Cardiac fibroblast (primary cell): ENCODE measurements at places on chromosomes 12 and 14.

DNA sequence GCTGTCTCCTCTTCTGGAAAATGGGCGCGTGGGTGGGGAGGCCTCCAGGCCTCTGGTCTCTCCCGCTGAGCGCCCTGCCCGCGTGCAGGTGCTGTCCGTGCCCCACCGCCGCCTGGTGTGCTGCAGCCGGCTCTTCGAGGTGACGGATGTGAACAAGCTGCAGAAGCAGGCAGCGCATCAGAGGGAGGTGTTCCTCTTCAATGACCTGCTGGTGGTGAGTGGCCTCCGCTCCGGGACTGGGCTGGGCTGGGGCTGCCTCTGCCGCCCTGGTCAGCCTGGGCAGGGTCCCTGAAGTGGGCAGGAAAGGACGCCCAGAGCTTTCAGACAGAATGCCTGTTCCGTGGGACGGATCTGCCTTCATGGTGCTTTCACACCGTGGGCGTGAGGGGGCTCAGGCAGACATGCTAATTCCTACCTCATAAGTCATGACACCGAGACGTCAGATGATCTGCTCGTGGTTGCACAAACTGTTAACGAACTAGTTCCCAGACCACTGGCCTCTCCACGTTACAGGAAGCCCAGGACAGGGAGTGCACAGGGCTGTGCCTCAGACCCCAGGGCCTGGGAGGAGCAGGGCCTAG is 50.5 kb downstream of the SLC6A12 start:
- no peak for DNase-seq

DNA sequence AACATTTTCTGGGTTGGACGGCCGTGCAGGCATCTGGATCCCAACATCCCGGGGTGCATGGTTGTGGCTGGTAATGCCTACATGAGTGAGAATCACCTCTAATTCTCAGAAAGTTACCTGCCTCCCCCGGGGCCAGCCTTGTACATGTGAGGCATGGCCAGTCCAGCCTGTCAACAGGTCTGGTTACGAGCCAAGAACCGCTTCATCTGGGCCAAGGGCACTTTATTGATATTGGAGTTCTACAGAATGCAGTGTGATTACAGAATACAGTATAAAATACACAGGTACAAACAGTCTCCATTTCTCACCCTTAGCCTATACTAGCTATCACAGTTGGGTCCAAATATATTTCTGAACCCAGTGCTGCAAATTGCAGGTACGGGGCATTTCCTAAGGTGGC is 84.9 kb upstream of the EVL start:
- DNase-seq = no peak

DNA sequence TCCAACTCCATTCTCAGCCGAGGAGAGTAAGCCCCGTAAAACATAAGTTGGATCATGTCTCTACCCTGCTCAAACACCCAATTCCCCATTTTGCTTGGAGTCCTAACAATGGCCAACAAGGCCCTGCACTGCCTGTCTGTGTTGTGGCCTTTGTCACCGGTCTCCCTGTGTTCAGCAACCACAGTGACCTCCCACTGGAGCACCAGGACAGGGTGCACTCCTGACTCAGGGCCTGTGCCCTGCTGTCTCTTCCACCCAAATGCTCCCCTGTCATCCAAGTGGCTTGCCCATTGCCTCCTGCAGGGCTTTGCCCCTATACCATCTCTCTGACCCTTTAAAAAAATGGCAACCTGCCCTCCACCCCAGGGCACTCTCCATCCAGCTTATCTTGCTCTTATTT is 4.4 kb upstream of the KRT85 start:
- DNase-seq = no peak

- DNase-seq = peak; percentile 58
Measured at GRCh38 chr14:34018564-34019244, 67.8 kb upstream of the EGLN3 start.

DNA sequence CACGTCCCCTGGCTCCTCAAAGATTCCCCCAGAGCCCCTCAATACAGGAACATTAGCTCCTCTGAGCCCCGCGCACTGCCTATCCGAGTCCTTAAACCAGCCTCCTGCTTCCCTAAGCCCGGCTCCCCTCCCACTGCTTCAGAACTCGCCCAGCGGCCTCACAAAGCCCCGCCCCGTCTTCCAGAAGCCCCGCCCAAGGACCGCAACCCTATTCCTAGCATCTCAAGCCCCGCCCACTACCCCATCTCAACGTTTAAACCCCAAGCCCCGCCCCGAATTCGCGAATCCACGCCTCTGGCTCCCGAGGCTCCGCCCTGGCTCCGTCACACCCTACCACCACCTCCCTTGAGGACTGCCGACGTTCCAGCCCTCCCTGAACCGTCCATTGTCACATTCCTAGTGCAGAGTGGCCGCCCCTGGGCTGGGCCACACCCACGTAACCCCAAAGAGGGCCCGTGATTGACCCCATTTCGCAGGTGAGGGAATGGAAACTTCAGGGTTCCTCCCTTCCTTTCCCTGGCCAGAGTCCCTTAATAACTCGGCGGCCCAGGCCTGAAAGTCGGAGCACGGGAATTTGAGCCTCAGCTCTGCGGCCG is 646 bp upstream of the CORO1C start:
- DNase-seq = peak; percentile 98

DNA sequence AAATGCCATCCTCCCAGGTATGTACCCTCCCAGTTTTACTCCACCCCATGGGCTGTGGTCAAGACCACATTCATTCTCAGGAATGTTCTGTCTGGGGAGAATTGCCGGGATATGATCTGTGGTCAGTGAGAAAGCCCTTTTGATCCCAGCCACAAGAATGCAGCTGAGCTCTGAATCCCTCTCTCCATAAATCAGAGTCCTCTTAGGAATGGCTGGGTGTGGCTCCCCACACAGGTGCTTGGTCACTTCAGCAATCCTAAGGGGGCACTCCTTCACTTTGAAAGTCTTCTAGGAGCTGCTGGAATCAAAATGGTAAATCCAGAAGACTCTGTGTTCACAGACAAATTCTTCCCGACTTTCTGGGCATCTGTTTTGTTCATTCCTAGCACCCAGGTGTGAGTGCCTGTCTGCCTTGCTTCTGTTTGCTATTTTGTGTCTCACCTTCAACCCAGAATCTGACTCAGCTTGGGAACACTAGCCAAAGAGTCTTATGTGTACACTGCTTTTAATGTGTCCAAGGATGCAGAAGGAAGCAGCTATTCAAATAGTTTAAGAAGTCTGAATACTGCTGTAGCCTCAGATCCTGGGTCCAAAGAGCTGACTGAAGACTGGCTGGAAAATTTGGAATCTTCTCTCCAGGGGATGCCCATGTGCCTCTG is 144.6 kb upstream of the CDKN3 start:
- peak; percentile 63 for DNase-seq

DNA sequence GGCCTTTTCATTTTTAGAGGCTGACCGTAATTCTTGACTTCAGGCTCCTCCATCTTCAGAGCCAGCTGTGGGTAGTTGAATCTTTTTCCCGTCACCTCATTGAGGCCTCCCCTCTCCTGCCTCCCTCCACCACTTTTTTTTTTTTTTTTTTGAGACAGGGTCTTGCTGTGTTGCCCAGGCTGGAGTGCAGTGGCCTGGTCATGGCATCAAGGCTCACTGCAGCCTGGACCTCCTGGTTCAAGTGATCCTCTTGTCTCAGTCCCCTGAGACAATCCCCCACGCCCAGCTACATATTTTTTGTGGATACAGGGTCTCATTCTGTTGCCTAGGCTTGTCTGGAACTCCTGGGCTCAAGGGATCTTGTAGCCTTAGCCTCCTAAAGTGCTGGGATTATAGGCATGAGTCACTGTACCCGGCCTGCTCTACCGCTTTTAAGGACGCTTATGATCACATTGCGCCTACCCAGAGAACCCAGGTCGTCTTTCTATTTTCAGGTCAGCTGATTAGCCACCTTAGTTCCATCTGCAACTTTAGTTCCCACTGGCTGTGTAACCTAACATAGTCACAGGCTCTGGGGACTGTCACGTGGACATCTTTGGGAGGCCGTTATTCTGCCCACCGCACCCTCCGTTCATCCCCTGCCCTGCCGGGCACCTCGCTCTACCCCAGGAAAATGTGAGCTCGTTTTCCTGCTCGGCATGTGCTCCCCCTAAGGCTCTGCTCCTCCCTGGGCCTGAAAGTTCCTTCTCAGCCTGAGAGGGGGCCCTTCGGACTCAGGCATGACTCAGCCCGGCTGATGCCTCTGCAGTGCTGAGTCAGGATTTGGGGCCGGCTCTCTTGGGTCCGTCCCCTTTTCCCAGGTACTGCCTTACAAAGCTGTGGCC is 13.4 kb downstream of the TNFAIP2 start:
- DNase-seq = peak; percentile 55

GRCh38 chr12:49939707-49940106 is 10.8 kb upstream of the AQP2 start:
- DNase-seq = no peak
